ENCODE measurements at places on chromosomes 5 and 9. TPM values are rescaled to one million over a fixed set of nuclear protein-coding genes. Genes with fewer than 3 reads are reported as not detected.

GRCh38 chr5:2997179-2997578 lies 245.7 kb upstream of the IRX2 start:
- no peak overlapping the region for H3K4me3 ChIP-seq
- no peaks in the 10 kb centered on the region for H3K36me3 ChIP-seq
- no peaks in the 10 kb centered on the region for H3K27me3 ChIP-seq
- H3K4me1 ChIP-seq = no peaks in the 10 kb centered on the region

GRCh38 chr5:3836528-3836927 lies 240.9 kb downstream of the IRX1 start:
- H3K36me3 ChIP-seq = no peaks in the 10 kb centered on the region
- DNase-seq = no peak
- H3K27ac ChIP-seq = no peak overlapping the region
- H3K27me3 ChIP-seq = no peaks in the 10 kb centered on the region
- no peak overlapping the region for H3K4me3 ChIP-seq

DNA sequence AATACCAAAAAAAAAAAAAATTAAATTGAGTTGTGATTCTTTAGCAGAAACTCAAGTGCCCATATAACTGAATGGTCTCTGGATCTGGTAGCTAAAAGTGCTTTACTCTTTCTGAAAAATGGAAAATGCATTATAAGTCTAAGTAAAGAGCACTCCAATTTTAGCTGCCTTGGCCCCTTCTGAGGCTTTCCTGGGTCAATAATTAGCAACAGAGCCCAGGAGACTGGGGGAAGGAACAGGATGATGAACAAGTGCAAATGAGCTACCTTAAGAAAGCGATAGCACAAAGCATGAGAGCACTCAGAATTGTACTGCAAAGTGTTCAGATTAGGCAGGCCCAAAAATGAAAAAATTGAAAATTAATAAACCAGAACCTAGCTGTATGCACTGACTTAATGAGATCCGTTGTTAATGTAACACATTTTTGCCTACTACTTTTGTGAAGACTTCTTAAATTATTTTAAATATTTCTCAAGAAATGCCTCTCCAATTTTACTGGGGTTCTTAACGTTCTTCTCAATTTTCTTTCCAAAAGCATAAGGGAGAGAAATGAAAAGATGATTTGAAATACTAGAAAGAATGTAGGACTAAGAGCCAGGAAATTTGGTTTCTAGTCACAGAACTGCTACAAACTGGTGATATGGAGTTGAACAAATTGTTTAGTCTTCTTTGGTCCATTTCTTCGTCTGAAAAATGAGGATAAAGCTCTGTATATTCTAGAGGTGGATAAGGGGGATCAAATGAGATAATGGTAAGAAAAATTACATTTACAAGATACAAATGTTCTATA lies 566.1 kb downstream of the PDE4D start:
- no peak overlapping the region for H3K27ac ChIP-seq
- H3K4me3 ChIP-seq = no peak overlapping the region
- no peaks in the 10 kb centered on the region for H3K27me3 ChIP-seq
- no peak for DNase-seq

DNA sequence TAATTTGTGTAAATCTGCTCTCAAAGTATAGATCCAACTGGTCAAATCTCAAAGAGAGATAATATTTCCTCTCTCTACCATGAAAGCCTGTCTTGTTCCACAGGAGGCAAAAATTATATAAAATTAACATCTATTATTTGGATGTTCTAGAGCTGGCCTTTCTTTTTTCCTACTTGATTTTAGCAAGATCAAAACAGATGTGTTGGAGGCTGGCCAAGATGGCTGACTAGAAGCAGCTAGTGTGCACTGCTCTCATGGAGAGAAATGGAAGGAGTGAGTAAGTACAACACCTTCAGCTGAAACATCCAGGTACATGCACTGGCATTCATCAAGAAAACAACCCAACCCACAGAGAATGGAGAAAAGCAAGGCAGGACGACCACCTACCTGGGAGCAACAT lies 298.6 kb upstream of the SLC24A2 start:
- H3K4me3 ChIP-seq = no peak overlapping the region
- DNase-seq = no peak
- no peaks in the 10 kb centered on the region for H3K4me1 ChIP-seq

DNA sequence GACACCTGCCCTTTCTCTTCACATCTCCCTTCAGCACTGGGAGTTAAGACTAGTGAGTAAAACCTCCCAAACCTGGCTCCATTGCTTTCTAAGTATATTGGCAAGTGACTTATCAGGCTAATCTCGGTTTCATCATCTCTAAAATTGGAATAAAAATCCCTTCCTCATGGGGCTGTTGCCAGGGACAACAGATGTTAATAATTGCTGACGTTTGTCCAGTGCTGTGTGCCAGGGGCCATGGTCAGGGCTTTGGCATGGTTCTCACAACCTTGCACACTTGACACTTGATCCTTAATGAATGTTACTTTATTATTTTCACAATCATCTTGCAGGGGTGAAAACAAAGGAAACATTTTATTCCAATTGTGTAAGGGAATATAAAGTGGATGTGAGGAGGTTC lies 1262.0 kb upstream of the WWC1 start:
- no peaks in the 10 kb centered on the region for H3K27me3 ChIP-seq
- no peaks in the 10 kb centered on the region for H3K4me1 ChIP-seq
- no peaks in the 10 kb centered on the region for H3K36me3 ChIP-seq

- H3K27ac ChIP-seq = no peak overlapping the region
- no peaks in the 10 kb centered on the region for H3K27me3 ChIP-seq
- DNase-seq = no peak
- no peaks in the 10 kb centered on the region for H3K36me3 ChIP-seq
Observed at GRCh38 chr9:1184146-1184545, 134.0 kb downstream of the DMRT2 start.

PCDHB3 gene
- total RNA-seq = 3.4 TPM

- H3K4me1 ChIP-seq = no peaks in the 10 kb centered on the region
- no peaks in the 10 kb centered on the region for H3K27me3 ChIP-seq
- no peak overlapping the region for H3K4me3 ChIP-seq
Observed at GRCh38 chr5:156974328-156974727, 11.3 kb upstream of the TIMD4 start.

OBP2B gene
- total RNA-seq = not detected

DRD1 gene
- 0.19 TPM for total RNA-seq

GRCh38 chr5:4053136-4053535 lies 457.5 kb downstream of the IRX1 start:
- H3K36me3 ChIP-seq = no peaks in the 10 kb centered on the region
- no peaks in the 10 kb centered on the region for H3K4me1 ChIP-seq
- H3K27me3 ChIP-seq = no peaks in the 10 kb centered on the region
- H3K4me3 ChIP-seq = no peak overlapping the region

DNA sequence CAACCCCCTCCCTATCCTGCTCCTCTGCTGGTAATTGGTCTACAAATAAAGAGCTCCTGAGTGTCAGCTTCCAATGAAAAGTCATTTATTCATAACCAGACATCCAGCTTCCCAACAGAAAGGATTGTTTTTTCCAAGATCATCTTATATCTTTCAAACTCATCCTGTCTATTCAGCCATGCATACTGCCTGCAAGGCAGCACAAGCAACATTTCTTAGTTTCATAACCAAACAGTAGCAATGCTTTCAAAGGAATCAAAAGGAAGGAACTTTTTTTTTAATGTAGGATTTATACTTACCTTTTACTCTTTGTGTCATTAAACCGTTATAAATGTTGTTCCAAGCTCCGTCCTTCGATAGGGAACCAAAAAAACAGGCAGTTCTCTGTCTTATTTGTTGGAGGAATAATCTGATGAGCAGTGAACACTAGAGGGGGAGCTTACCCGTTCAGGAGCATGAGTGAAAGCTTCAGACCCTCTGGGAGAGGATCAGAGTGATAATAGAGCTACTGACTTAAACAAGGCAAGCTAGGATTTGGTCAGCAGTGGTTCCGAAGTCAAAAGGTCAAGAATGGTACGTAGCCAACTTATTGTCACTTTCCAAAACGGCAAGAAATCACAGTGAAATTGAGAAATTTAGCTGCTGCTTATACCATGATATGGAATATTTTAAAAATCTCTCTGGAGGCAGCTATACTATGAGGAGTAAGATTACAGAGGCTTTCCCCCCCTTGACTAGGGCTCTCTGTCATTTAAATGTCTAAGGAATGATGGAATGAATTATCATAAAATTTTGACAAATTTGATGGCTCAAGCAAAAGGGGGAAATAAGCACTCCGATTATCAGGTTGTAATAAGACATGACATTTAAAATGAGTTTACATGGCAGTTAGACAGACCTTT lies 892.9 kb downstream of the NR2F1-AS1 start:
- H3K4me3 ChIP-seq = no peak overlapping the region
- H3K4me1 ChIP-seq = no peaks in the 10 kb centered on the region
- DNase-seq = peak; percentile 3
- H3K36me3 ChIP-seq = no peaks in the 10 kb centered on the region
- H3K27ac ChIP-seq = no peak overlapping the region
- H3K27me3 ChIP-seq = no peaks in the 10 kb centered on the region

- no peaks in the 10 kb centered on the region for H3K4me1 ChIP-seq
- no peak for DNase-seq
- H3K4me3 ChIP-seq = no peak overlapping the region
- no peaks in the 10 kb centered on the region for H3K27me3 ChIP-seq
Observed at GRCh38 chr9:111076519-111076918, 38.2 kb upstream of the LPAR1 start.

MYMK gene
- total RNA-seq = not detected

- no peaks in the 10 kb centered on the region for H3K36me3 ChIP-seq
- H3K4me1 ChIP-seq = no peaks in the 10 kb centered on the region
- H3K4me3 ChIP-seq = no peak overlapping the region
- H3K27ac ChIP-seq = no peak overlapping the region
Observed at GRCh38 chr9:69554945-69555344, 117.2 kb downstream of the APBA1 start.

- H3K36me3 ChIP-seq = no peaks in the 10 kb centered on the region
- H3K4me3 ChIP-seq = peak overlapping the region; percentile 81
- H3K27ac ChIP-seq = no peak overlapping the region
- no peaks in the 10 kb centered on the region for H3K27me3 ChIP-seq
Observed at GRCh38 chr5:60945813-60946187, 795 bp downstream of the NDUFAF2 start.

Measured in H1 (cell line).